RPMI8226 (cell line): ENCODE measurements at places on chromosomes 13 and 19.

DNA sequence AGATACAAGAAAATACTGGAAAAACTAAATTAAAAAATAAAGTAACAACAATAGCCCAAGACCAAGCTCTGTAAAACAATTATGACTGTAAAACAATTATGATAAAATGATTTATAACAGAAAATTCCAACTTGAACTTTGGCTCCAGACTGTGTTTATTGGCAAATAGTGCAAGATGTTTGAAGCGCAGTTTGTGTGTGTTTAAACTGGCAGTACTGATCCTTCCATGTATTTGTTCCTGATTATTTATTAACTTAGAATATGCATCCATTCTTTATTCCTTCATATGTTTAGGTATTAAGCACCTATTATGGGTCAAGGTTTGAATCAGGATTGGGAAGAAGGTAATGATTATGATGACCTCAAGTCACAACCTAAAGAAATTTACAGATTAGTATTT, 37.8 kb downstream of the ZNF582 start:
- no peak for DNase-seq

DNA sequence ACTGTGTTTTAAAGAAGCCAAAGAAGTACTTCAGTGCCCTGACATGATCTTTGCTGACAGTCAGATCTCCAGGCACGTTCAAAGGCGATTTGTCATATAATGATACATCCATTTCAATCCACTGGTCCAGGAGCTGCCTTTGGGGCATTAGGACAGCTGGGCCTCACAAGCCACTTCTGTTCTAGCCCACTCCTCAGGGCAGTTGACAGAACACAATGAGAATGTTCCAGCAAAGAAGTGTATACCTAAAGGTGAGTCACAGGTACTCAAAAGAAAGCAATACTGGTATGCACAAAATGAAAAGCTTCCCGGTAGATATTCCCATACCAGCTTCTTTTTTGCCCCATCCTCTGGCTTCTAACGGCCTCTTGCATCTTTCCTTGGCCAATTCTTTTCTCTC, 12.5 kb upstream of the MAP3K10 start:
- no peak for DNase-seq

DNA sequence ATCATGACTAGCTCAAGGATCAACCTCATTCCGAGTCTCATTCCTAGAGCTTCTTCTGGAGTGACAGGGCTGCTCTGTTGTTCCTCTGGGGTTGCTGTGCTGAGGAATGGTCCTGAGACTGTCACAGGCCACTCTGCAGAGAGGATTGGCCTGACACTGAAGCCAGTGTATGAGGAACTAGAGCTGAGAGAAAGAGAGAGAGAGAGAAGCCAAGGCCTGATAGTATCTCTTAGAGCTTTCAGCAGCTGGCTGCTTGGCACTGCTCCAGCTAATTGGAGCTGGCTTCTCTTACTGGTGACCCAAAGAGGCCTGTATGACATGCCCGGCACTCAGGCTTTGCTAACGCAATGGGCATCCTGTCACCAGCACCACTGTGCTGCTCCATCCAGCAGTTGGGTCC, 73.4 kb upstream of the FLT1 start:
- peak; percentile 38 for DNase-seq

DNA sequence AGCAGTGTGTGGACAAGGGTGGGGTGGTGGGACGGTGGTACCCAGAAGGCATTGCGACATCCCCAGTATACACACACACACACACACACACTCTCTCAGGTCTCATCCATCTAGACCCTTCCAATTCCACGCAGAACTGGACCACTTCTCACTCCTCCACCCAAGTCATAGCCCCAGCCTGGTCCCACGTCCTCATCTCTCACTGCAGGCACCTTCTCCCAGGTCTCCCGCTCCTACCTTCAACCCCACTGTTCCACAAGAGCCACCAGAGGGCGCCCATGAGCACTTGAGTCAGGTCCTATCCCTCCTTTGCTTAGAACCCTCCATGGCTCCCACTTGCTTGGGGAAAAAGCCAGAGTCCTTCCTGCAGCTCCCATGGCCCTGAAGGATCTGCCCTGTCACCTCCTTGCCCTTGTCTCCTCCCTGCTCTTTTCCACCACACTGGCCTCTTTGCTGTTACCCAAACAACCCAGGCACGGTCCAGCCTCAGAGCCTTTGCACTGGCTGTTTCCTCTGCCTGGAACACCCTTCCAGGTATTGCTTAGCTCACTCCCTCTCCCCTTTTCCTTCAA, 62.6 kb downstream of the IER2 start:
- DNase-seq = peak; percentile 78

- peak; percentile 94 for DNase-seq
Observed at GRCh38 chr19:511101-511851, 4.0 kb downstream of the TPGS1 start.

- no peak for DNase-seq
Observed at GRCh38 chr13:97435323-97435722, 1.4 kb downstream of the RAP2A start.

GRCh38 chr13:68813180-68813796, 1294.3 kb upstream of the ATXN8OS start:
- DNase-seq = no peak
